NCI-H1092 (cell line): ENCODE measurements at places on chromosomes 6 and 20.

DNA sequence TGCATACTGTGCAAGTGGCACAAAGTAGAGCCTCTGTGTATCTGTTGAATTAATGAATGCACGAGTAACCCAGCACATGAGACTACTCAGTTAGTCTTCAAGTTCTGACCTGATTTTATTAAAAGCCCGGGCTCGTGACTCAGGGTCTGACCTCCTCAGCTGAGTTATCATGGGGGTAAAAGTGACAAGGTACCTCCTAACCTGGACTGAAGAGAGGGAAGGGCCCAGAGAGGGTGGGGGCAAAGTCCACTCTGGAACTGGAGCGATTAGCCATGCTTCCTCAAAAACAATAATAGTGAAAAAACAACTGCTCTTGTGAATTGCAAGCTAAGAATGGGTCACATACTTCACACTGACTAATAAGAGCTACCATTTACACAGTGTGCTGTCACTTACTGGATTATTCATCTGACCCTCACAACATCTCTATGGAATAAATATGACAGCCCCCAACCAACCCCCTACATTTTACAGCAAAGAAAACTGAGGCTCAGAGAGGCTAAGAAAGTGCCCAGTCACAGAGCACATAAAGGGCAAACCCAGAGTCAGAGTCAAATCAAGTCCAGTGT is 26.7 kb downstream of the TRERF1 start:
- DNase-seq: no peak

DNA sequence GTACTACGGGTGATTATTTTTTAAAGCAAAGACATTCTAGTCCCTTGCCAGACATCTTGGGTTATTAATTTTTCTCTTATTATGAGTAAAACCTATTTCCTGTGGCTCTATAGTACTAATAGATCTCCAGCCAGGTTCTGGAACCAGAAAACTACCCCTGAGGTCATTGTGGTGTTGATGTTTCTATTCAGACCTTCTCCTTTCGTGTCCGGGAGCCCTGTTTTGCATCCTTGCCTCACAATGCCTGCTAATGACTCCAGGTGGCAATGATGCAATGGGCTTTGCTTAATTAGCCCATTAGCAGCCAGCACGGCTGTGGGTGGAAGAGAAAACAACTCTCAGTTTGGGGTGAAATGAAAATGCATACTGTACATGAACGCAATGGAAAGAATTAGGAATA is 62.9 kb upstream of the ARG1 start:
- no peak for DNase-seq

DNA sequence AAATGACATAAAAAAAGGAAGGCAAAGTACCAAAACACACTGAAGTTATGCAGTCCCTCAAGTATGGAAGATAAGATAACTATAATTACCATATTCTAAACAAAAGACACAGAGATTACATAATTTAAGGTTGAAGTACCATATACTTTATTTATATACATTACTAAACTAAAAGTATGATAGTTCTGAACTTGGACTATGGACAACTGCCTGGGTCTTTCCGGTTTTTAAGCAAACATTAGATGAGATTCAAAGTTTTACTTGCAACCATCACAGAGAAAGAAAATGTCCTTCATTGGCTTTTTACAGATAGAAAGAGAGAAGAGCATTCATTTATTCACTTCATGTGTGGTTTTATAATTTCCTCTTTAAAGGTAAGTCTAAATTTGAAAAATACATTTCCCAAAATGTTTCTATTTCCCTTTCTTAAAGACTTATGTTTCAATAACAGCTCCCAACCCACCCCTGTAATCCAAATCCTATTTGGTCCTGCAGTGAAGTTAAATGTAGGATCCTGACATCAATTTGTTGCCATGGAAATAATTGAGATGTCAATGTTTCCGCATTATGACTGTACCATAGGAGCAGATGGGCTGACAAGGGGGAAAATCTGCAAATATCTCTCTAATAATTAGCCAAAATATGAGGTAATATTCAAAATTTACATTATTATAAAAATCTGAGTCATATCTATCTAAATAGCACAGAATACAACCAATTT is 63.7 kb downstream of the PTPRK start:
- DNase-seq: no peak

DNA sequence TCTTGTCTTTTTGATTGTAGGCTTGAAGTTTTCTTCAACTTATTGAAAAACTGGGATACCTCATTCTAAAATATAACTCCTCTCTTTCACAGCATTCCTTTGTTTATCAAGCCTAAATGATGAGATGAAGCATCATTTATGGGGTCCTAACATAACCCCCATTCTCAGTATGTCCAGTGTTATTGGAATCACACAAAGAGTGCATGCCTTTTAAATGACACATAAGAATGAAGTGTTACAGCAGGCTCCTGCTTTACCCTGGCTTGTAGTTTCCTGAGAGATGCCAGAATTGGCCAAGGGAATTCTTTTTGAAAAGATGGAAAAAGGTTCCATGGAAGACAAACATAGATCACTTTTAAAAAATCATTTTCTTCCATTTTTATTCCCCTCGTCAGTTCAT is 502.4 kb downstream of the BCKDHB start:
- DNase-seq: no peak

DNA sequence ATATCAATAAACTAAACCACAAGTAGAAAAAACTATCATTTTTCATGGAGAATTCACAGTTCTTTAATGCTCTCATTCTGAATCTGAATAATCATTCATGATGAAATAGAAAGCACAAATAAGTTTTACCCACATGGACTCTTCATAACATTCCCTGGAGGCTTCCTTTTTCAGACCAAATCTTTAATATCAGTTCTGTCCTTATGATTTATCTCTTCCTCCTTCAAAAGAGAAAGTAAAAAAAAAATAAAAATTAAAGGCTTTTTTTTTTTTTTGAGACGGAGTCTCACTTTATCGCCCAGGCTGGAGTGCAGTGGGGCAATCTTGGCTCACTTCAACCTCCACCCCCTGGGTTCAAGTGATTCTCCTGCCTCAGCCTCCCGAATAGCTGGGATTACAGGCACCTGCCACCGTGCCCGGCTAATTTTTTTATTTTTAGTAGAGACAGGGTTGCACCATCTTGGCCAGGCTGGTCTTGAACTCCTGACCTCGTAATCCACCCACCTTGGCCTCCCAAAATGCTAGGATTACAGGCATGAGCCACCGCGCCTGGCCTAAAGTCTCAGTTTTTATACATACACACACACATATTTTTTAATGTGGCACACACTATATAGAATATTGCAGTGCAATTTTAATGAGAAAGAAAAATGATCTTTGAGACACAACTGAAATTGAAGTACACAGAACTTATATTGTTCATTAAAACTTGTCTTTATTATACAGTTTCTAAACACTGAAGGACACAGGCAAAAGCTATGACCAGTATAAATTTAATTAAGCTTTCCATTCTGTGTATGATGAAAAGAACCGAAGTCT is 31.9 kb upstream of the ZNF217 start:
- no peak for DNase-seq
